Lung (tissue), 17 donors: ENCODE measurements at places on chromosomes 1 and 21. TPM values are rescaled to one million over a fixed set of nuclear protein-coding genes. Genes with fewer than 3 reads are reported as not detected.

MYCL gene
- 2.7 TPM for polyA plus RNA-seq

DENND2C gene
- polyA plus RNA-seq: 1.00 TPM

UBL4B gene
- not detected for polyA plus RNA-seq

LRRC52 gene
- polyA plus RNA-seq: 0.14 TPM

CFHR4 gene
- polyA plus RNA-seq: not detected

CPTP gene
- 32.0 TPM for polyA plus RNA-seq

S100A7 gene
- 0.47 TPM for polyA plus RNA-seq

CPLANE2 gene
- polyA plus RNA-seq: 5.9 TPM

DDR2 gene
- polyA plus RNA-seq: 2.3 TPM

BOLA1 gene
- 16.8 TPM for polyA plus RNA-seq

IGSF8 gene
- 25.8 TPM for polyA plus RNA-seq

C1orf115 gene
- polyA plus RNA-seq: 18.9 TPM

KRTAP26-1 gene
- polyA plus RNA-seq: not detected

S100A1 gene
- 0.91 TPM for polyA plus RNA-seq

ROR1 gene
- polyA plus RNA-seq: 4.8 TPM

TEX38 gene
- polyA plus RNA-seq: not detected

COL16A1 gene
- 16.5 TPM for polyA plus RNA-seq

MIXL1 gene
- 0.03 TPM for polyA plus RNA-seq
